ENCODE measurements at places on chromosomes 1 and 21. TPM values are rescaled to one million over a fixed set of nuclear protein-coding genes. Genes with fewer than 3 reads are reported as not detected.

- no peaks in the 10 kb centered on the region for H3K36me3 ChIP-seq
- H3K4me1 ChIP-seq: no peaks in the 10 kb centered on the region
- H3K27ac ChIP-seq: no peak overlapping the region
- no peaks in the 10 kb centered on the region for H3K27me3 ChIP-seq
Measured at GRCh38 chr1:227299241-227299627, 19.1 kb downstream of the CDC42BPA start.

DNA sequence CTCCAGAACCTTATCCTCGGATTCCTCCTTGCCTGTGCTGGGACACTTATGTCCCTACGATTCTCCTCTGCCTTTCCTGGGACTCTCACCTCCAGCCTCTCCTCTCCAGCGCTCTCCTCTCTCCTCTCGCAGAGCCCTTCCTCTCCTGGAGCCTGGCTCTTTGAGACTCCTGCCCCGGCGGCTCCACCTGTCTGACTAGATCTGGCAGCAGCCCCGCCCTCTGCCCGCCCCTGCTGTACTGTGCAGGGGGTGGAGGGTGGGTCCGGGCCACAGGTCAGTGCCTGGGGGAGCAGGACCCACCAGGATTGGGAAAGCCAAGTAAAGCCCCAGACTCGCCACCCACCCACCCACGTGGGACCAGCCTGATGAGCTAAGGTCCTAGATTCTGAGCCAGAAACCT lies 1.6 kb downstream of the ELOVL1 start:
- peak overlapping the region; percentile 81 for H3K27ac ChIP-seq
- no peaks in the 10 kb centered on the region for H3K27me3 ChIP-seq
- peaks cover 35% of the 10 kb centered on the region for H3K36me3 ChIP-seq
- peaks cover 24% of the 10 kb centered on the region for H3K4me1 ChIP-seq
- H3K4me3 ChIP-seq: peak overlapping the region; percentile 76

GRCh38 chr1:91152331-91152730 lies 130.5 kb upstream of the ZNF644 start:
- no peak for DNase-seq
- no peaks in the 10 kb centered on the region for H3K4me1 ChIP-seq
- H3K36me3 ChIP-seq: no peaks in the 10 kb centered on the region
- no peaks in the 10 kb centered on the region for H3K27me3 ChIP-seq
- H3K4me3 ChIP-seq: no peak overlapping the region

DNA sequence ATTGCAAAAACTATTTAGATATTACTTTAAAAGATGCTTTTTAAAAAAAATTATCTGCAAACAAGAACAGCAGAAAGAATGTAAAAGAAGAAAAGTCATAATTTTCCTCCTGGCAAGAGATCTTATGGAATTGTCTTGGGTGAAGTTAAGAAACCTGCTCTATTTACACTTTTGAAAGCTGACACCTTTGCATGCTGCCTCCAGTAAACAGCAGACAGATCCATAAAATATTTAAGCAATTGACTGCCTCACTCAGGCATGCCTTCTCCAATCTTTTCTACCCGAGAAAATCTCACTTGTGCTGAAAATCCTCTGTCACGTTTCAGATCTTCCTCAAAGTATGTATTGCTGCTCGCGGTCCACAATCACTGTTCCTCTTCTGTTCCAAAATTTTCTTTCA lies 107.9 kb upstream of the ZP4 start:
- H3K27me3 ChIP-seq: no peaks in the 10 kb centered on the region
- no peak overlapping the region for H3K27ac ChIP-seq
- H3K4me3 ChIP-seq: no peak overlapping the region
- no peak for DNase-seq
- H3K36me3 ChIP-seq: no peaks in the 10 kb centered on the region

GRCh38 chr1:234559152-234559901 lies 50.7 kb downstream of the IRF2BP2 start:
- no peaks in the 10 kb centered on the region for H3K27me3 ChIP-seq
- no peak overlapping the region for H3K27ac ChIP-seq
- no peak overlapping the region for H3K4me3 ChIP-seq
- no peak for DNase-seq
- no peaks in the 10 kb centered on the region for H3K4me1 ChIP-seq
- no peaks in the 10 kb centered on the region for H3K36me3 ChIP-seq

GRCh38 chr1:180610556-180611015 lies 21.2 kb upstream of the XPR1 start:
- H3K36me3 ChIP-seq: no peaks in the 10 kb centered on the region
- H3K27ac ChIP-seq: no peak overlapping the region
- H3K4me1 ChIP-seq: no peaks in the 10 kb centered on the region

- H3K4me3 ChIP-seq: no peak overlapping the region
- no peak overlapping the region for H3K27ac ChIP-seq
- H3K4me1 ChIP-seq: no peaks in the 10 kb centered on the region
Measured at GRCh38 chr1:160354388-160354985, 11.3 kb downstream of the NCSTN start.

GRCh38 chr1:32020339-32020738 lies 6.7 kb downstream of the KHDRBS1 start:
- DNase-seq: no peak
- H3K27ac ChIP-seq: no peak overlapping the region
- no peaks in the 10 kb centered on the region for H3K36me3 ChIP-seq
- no peaks in the 10 kb centered on the region for H3K27me3 ChIP-seq
- H3K4me3 ChIP-seq: no peak overlapping the region

DNA sequence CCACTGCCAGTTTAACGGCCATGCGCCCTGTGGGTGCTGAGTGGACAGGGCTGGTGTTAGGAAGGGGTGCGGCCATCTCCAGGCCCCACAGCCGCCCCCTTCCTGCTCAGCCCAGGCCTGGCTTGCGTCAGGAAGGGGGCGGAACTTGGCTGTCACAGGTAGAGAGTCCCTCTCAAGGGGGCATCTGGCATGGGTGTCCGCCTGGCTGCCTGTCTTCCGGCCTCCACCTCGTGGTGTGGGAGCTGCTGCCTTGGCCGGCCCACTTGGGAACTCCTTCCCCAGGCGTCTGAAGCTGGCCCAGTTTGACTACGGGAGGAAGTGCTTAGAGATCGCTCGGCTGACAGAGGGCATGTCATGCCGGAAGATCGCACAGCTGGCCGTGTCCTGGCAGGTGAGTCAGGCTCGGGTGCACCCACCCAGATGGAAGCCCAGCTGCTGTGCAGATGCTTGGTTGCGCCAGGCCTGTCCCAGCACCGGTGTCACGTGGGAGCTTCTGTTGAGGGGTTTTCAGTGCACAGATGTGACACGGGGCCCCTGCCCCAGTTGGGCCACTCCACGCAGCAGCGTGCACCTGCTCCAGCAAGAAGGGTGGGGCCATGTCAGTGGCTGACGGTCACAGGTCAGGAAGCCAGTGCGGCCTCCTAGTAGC lies 9.1 kb upstream of the ATAD3B start:
- no peaks in the 10 kb centered on the region for H3K27me3 ChIP-seq
- no peak overlapping the region for H3K4me3 ChIP-seq
- H3K27ac ChIP-seq: no peak overlapping the region
- H3K4me1 ChIP-seq: no peaks in the 10 kb centered on the region
- DNase-seq: no peak
- H3K36me3 ChIP-seq: no peaks in the 10 kb centered on the region

DNA sequence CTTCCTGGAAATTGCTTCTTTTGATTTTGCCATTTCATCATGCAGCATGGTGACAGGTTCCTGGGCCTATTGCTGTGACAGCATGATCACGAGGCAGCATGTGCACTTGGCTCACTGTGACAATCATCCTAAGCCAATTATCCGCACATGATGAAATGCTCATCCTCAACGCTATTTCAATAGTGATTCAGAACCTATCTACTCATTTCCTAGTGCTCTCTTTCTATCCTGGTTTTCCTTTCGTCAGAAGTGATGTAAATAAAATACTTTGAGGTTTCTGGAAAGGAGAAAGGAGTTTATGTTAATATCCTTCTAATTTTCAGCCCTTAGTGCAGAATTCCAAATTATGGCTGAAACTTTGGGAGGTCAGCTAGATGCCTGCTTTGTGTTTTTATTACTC lies 110.6 kb upstream of the ADAMTS5 start:
- no peaks in the 10 kb centered on the region for H3K27me3 ChIP-seq
- H3K4me1 ChIP-seq: no peaks in the 10 kb centered on the region
- H3K27ac ChIP-seq: no peak overlapping the region
- H3K4me3 ChIP-seq: no peak overlapping the region
- H3K36me3 ChIP-seq: no peaks in the 10 kb centered on the region
- no peak for DNase-seq

- peak overlapping the region; percentile 82 for H3K27ac ChIP-seq
- H3K36me3 ChIP-seq: no peaks in the 10 kb centered on the region
- H3K4me3 ChIP-seq: peak overlapping the region; percentile 96
Measured at GRCh38 chr1:212791261-212791675, 309 bp downstream of the NSL1 start.

GRCh38 chr1:161089251-161089924 lies at the start of gene NECTIN4:
Gene NECTIN4 (minus strand): TSS chr1:161089558. CDS start chr1:161089296, 262 bp downstream.
- DNase-seq: no peak
- no peaks in the 10 kb centered on the region for H3K27me3 ChIP-seq
- H3K4me1 ChIP-seq: no peaks in the 10 kb centered on the region
- no peak within 1 kb of the TSS for H3K27ac ChIP-seq
- H3K36me3 ChIP-seq: no peaks in the 10 kb centered on the region

DNA sequence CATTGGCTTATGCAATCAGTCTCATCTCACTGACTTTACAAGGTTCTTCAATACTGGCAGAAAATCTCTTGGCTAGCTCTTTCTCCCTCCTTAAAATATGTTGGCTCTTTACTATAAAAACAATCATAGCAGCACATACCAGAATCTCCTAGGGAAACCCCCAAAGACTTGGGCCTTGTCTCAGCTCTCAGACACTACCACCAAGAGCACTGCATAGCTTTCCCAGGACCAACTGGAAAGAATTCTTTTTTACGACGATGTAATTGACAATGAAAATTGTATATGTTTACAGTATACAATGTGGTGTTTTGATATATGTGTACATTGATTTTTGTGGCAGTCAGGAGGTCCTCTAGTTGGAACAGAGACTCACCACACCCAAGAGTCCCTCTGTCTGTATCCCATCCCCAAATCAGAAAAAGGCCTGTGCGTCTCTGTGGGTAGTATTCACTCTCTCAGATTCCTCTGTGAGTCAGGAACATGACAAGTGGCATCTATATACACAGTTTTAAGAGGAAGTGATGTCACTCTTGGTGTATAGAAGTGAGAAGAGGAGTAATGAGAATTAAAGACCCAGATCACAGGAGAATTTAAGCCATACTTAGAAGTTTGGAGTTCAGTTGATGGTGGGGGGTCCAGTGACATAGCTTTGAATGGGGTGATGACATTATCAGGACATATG lies 21.1 kb downstream of the SMAP2 start:
- H3K4me3 ChIP-seq: no peak overlapping the region
- no peaks in the 10 kb centered on the region for H3K27me3 ChIP-seq
- H3K4me1 ChIP-seq: peaks cover 98% of the 10 kb centered on the region
- no peaks in the 10 kb centered on the region for H3K36me3 ChIP-seq
- DNase-seq: peak; percentile 85

Gene NBL1
- 22.8 TPM for total RNA-seq

Gene RASAL2
- 0.28 TPM for total RNA-seq

Gene CXADR
- total RNA-seq: 0.64 TPM

Gene LCE1C
- not detected for total RNA-seq

Gene CFAP298
- total RNA-seq: 39.1 TPM

Gene CAMTA1
- total RNA-seq: 42.5 TPM

Gene BEST4
- total RNA-seq: 1.2 TPM

Gene OR10J1
- not detected for total RNA-seq

Gene RIIAD1
- not detected for total RNA-seq

Measured in CD4-positive, alpha-beta memory T cell (primary cell).